ENCODE measurements at places on chromosomes 16 and 17.

GRCh38 chr16:89700649-89701424 lies 668 bp downstream of the SPATA2L start:
- DNase-seq, result no peak

- no peak for DNase-seq
These were observed 145.6 kb downstream of the ANKFN1 start for GRCh38 chr17:56298846-56299245.

GRCh38 chr17:63189082-63189481 lies 223.0 kb downstream of the TANC2 start:
- DNase-seq, result no peak

DNA sequence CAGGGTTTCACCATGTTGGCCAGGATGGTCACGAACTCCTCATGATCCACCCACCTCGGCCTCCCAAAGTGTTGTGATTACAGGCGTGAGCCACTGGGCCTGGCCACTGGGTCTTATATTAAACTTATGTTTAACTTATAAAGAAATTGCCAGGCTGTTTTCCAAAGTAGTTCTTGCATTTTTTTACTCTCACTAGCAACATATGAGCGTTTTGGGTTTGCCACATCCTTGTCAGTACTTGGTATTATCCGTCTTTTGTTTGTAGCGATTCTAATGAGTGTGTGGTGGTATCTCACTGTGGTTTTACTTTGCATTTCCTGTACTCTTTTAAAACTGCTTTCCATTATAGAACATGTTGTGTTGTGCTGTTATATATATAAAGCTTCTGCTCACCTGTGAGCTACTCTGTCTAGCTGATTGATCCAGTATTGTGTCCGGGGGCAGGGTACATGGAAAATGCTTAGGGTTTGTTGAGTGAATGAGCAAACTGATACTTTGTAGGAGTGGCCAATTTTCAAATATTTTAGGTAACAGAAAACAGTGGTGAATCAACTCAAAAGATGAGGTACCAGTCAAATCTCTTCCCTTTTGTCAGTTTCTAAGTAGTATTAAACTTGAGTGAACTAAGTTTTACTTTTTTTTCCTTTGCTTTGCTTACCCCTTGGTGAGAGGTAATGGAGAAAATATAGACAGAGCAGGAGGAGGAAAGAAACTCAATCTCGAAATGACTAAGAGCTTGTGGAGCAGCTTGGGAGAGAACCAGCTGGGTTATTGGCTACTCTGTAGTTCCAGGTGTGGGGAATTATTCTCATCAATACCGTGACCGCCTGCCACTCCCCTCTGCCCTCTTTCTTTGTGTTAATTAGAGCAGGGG lies 75.8 kb downstream of the PITPNC1 start:
- no peak for DNase-seq

DNA sequence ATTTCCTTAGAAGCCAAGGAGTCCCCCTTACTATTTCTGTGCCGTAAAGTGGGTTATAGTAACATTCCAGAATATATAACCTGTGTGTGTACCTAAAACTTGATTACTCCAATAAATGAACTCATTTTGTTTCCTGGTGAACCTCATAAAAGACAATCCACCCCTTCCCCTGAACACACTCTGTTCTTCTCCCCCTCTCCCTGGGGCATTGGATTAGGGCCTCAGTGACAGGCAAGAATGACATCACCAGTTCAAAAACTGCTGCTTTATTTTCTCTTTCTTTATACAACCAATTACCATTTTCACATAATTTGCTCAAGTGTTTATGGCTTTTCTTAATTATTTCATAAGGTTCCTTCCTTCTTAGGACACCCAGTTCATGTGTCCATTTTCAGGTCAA lies 17.4 kb downstream of the AARSD1 start:
- no peak for DNase-seq

DNA sequence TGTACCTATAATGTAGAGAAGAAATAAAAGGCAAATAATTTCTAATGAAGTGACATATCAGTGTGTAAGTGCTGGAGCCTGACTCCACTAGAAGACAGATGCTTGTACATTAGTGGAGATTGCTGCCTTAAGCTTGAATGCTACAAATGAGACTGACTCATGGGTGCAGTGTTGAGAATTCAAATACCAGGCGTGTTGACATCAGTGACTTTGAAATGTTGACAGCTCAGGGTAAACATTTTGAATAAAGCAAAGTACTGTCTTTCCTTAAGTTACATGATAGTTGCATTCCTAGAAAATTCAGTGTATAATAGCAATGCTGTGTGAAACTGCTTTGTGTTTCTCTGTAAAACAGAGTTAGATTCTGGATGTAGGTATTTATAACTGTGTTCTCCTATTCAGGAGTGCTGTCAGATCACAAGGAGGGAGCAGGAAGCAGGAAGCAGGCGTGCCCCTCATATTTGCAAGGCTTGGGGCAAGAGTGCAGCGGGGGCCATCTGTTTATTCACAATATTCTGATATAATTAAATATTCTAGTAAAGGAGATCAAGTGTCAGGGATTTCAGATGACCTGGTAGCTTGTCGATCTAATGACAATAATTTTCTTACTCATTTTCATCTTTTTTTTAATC lies 119.0 kb downstream of the SPECC1 start:
- no peak for DNase-seq

DNA sequence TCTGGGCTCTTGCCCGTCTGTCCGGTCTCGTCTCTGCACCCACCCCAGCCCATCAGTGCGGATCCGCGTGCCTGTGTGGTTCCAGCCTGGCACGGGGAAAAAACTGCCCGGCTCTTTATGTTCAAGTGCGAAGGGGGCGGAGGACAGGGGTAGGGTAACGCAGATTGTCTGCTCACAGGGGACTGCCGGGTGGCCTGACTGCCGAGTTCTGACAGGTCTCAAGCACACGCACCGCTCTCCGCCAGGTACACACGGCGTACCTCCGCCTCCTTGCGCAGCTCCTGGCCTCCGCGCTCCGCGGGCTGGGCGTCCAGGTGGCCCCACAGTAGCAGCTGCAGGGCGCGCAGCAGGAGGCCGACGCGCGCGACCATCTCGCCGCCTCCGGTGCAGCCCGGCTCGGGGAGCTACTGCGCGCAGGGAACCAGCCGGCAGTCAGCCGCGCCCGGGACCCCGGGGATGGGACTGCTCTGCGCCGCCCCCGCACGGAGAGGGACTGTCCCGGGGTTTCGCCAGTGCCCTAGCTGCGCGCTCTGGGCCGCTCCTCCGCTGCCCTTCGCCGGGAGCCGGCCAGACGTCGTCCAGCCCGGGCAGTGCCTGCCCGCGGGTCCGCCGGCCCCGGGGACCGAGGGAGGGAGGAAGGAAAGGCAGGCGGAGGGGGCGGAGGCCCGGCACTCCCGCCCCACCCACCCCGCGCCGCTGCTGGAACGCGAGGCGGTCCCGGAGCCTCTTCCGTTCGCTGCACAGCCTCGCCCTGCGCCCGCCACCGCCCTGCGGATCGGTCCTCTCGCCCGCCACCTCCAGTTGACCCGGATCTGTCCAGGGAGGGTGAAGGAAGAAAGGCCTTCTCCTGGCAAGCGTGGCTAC lies at the start of gene MMP28:
TSS of gene MMP28 (minus strand) at position 635 of the 864 bp plus-strand sequence. CDS start at position 371, 264 bp downstream.
- DNase-seq, result no peak

- no peak for DNase-seq
These were observed 537.1 kb upstream of the EEF2KMT start for GRCh38 chr16:5634666-5635180.

DNA sequence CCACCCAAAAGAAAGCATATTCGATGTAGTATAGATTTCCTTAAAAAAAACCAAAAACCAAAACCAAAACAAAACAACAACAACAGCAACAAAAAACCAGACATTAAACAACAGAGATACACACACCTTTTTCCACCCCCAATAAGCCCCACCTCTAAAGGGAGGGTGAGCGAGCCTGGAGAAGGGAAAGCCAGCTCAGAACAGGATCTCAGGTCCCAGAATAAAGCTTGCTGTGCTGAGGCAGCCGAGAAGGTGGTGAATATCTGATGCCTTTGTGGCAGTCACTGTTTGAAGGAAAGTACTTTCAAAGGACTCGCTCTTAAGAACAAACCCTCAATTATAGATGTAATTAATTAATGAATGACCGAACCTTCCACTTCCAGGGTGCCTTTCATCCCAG lies 470 bp downstream of the KRT23 start:
- DNase-seq, result no peak

- DNase-seq, result peak; percentile 35
These were observed 49.6 kb downstream of the USP22 start for GRCh38 chr17:20992987-20993862.

GRCh38 chr16:82639263-82639662 lies 12.5 kb downstream of the CDH13 start:
- DNase-seq, result no peak

DNA sequence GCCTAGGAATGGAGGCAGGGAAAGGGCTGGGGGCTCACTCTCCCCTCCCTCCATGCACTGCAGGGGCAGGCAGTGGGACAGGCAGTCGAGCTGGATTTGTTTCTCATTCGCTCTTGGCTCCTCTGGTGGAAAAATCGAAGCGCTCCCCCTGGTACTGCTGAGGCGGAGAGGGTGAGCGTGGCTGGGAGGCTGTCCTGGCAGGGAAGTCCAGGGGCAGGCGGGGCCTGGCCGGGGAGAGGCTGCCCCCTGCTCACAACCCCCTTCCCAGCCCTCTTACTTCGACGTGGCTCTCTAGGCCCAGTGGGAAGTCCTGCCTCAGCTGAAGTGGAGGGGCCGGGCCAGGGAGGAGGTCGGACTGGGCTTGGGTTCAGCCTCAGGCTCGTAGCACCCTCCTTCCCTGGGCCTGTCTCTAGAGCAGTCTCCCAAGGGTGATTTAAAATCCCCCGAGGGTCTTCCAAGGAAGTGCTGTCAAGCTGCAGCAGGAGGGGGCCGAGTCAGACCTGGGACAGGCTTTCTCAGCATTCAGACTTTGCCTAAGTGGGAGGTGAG lies 16.5 kb upstream of the TMEM92 start:
- DNase-seq, result no peak

DNA sequence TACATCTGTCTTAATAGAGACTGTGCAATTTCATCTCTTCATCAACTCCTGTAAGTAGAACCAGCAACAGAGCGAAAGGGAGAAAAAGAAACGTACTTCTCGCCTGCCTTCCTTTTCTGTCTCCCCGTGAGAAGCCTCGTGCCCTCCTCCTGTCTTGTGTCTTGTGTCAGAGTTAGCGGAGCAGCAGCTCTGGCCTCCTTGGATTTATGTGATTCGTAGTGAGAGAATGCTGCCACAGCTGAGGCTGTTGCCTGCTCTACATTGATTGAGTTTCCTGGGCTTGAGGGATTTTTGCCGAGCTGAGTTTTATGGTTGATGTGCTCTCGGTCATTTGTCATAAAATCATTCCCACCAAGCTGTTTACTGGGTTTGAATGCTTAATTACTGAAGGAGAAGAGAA lies 579.1 kb upstream of the RBFOX1 start:
- DNase-seq, result no peak

DNA sequence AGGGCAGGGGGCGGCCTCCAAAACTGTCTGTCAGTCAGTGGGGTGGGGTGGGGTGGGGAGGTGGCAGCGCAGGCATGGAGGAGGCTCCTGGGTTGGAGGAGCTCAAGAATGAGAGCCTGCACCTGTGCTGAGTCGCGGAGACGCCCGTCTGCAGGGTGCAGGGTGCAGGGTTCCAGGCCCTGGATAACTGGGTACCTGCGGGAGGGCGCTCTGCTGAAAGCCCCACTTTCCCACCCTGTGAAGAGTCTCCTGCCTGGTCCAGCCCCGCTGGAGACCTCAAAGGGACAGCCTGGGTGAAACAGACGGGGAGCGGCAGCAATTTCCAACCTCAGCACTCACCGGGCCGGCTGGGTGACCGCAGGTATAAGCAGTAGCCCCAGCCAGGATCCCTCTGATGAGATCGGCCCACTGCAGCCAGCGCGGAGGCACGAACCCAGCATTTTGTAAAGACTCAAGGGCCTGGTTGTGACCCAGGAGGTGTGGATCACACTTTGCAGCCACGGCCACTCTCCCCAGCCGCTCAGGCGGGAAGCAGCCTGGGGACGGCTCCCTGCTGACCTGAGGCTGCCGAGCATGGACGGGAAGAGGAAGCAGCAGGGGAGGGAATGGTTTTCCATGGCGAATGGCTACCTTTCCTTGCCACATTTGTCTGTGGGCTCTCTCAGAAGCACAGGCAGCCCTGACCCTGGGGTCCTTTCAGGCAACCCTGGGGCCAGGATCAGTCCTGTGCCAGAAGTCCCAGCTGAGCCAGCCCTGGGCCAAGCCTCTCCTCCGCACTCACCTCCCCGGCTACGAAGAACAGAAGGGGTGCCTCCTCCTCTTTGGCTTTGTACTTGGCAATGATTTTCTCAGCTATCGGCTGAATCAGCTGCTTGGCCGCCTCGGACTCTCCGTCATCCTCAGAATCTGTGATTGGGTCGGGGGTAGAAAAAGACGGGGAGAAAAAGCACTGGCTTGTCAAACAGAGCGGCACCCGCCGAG lies 21.0 kb downstream of the MRM3 start:
- DNase-seq, result no peak

GRCh38 chr17:59357219-59357697 lies 25.8 kb downstream of the YPEL2 start:
- no peak for DNase-seq

DNA sequence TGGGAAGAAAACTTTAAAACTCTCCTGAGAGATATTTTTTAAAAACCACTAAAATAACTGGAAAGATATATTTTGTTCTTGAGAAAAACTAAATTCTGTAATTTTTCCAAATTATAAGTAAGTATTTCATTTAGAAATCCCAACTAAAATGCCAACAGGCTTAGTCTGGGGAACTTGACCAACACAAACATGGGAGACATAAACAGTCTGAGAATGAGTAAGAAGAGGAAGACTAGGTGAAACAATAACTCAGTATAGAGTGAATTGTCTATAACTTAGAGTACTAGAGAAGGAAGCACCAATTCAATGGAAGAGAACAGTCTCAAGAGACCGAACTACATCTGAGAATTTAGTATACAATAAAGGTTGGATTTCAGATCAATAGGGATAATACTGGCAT lies 2.9 kb downstream of the CMTM1 start:
- DNase-seq, result no peak

DNA sequence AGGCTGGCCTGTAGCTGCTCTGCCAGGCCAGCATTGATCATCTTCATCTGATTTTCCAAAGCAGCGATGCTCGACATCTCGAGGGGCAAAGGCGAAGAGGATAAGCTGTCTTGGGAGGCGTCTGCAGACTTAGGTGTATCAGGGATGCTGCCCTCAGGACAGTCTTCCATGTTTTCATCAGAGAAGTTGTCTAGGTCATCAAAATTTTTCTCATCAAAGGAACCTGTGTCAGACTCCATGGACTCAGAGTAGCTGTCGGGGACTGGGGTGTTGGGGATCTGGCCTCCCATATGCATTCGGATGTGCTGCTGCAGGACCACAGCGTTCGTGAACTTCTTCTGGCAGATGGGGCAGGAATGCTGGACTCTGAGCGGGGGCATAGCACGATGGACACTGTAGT lies 11.5 kb downstream of the SALL1 start:
- DNase-seq, result no peak
